ENCODE measurements at places on chromosomes 6 and 20. TPM values are rescaled to one million over a fixed set of nuclear protein-coding genes. Genes with fewer than 3 reads are reported as not detected.

DNA sequence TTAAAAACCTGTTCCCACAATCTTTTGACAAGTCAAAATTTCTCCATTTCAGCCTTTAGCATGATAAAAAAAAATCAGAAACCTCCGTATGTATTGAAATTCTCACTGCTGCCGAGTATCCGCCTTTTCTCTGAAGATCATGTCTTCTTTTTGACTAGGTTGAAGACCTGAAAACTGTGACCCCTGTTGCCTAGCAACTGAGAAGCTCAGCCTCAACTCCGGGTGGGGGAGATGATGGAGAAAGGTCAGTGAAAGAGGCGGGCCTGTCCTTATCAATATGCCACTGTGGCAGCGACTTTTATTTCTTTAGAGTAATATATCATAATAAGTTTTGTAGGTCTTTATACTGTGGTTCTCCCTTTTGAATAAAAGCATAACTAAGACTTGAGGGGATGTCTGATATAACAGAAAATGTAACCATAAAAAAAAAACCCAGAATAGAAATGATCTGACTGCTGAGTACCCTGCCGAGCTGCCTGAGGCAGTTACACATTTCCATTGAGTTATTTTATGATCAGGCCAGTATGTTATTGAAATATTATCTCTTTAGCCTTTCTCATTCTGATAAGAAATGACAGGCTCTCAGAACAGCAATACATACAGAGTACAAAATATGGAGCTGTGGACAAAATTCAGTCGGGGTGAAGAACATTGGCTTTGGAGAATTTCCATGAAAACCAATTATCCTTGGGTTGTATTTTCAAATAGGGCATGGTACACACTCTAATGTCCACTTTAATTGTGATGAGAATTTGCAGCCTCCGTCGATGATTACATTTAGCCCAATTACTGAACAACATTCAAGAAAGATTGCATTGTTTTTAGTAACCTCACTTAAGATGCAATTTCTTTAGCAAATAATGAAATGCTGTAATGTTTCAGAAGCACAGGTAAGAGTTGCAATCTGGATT, 136.7 kb upstream of the EEF1E1 start:
- peaks cover 6% of the 10 kb centered on the region for H3K27me3 ChIP-seq
- H3K27ac ChIP-seq, result no peak overlapping the region
- DNase-seq, result no peak

- no peak overlapping the region for H3K4me3 ChIP-seq
- no peaks in the 10 kb centered on the region for H3K27me3 ChIP-seq
- DNase-seq, result no peak
- no peak overlapping the region for H3K27ac ChIP-seq
- no peaks in the 10 kb centered on the region for H3K4me1 ChIP-seq
- no peaks in the 10 kb centered on the region for H3K36me3 ChIP-seq
Observed at GRCh38 chr6:148971031-148971927, 224.4 kb downstream of the UST start.

DNA sequence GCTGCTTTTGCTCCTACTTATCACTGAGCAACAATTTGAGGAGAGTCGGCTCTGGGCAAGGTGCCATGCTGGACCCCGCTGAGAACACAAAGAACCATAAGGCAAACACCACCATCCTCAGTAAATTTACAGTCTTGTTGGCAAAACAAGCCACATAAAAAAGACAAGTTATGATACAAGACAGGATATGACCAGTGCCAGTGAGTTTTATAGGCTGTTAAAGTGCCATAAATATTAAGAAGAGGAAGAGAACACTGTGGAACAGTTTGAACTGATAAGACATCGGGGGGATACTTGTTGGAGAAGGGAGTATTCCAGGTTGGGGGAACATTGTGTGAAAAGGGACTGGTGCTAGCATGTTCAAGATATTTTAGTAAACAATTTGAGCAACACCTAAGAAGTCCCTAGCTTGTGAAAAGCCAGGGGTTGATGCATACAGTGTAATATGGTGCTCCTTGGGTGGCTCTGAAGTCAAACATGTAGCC, 25.3 kb upstream of the RIPOR2 start:
- H3K36me3 ChIP-seq, result no peaks in the 10 kb centered on the region
- DNase-seq, result no peak
- no peak overlapping the region for H3K27ac ChIP-seq
- no peak overlapping the region for H3K4me3 ChIP-seq
- H3K4me1 ChIP-seq, result peaks cover 4% of the 10 kb centered on the region

The GHRH gene
- not detected for polyA plus RNA-seq

The OXT gene
- not detected for polyA plus RNA-seq

The CLVS2 gene
- not detected for polyA plus RNA-seq

GRCh38 chr20:24502661-24503060, 33.2 kb downstream of the SYNDIG1 start:
- no peak overlapping the region for H3K27ac ChIP-seq
- no peaks in the 10 kb centered on the region for H3K4me1 ChIP-seq
- DNase-seq, result no peak
- no peaks in the 10 kb centered on the region for H3K27me3 ChIP-seq
- no peak overlapping the region for H3K4me3 ChIP-seq

The CST4 gene
- not detected for polyA plus RNA-seq
